ENCODE measurements at places on chromosomes 5 and 9.

- no peak for DNase-seq
Observed at GRCh38 chr5:56386046-56386445, 152.9 kb upstream of the ANKRD55 start.

DNA sequence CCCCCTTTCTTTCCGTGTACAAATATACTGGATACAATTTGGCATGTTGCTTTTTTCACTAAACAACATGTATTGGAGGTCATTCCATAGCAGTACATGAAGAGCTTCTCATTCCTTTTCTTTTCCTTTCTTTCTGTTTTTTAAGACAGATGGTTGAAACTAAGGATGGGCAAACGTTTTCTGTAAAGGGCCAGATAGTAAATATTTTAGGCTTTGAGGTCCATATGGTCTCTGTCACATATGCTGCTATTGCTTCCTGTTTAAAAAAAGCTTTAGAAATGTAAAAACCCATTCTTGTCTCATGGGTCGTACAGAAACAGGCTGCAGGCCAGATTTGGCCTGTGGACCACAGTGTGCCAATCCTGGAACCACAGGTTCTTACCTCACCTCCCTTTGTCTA, 160.1 kb downstream of the ACER2 start:
- no peak for DNase-seq

GRCh38 chr5:65418661-65419060, 63.1 kb downstream of the ADAMTS6 start:
- DNase-seq, result no peak

DNA sequence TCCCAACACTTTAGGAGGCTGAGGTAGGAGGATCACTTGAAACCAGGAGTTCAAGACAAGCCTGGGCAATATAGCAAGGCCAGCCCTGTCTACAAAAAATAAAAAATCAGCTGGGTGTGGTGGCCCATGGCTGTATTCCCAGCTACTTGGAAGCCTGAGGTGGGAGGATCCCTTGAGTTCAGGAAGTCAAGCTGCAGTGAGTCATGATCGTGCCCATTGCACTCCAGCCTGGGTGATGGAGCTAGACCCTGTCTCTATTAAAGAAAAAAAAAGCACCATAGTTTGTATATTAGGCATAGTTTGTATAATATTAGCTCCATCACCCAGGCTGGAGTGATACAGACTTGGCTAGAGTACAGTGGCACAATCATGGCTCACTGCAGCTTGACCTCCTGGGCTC, 9.6 kb upstream of the NME5 start:
- no peak for DNase-seq

GRCh38 chr5:180161420-180162303, 47.3 kb downstream of the RASGEF1C start:
- no peak for DNase-seq

DNA sequence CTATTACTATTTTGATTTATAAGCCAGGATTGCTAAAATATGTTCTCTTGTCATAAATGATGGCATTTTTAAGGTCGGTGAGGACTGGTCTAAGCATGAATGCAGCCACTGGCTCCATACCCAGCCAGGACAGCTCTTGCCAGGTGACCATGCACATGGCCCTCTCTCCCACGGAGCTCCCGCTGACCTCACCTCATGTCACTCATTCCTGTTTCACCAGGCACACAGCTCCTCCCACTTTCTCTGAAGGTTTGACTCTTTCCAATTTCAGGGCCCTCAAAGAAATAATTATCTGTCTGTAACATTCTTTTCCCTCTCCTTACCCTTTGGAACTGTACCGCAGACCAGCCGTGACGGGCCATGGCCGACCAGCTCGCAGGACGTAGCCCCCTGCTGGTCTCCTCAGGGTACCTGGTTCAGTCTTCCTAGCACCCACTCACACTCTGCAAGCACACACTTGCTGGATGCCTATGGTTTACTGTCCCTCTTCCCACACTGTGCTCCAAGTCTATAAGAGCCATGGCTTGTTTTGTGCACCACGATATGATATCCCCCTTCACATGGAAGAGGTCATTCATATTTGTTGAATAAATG, 72.5 kb downstream of the LIFR start:
- no peak for DNase-seq

DNA sequence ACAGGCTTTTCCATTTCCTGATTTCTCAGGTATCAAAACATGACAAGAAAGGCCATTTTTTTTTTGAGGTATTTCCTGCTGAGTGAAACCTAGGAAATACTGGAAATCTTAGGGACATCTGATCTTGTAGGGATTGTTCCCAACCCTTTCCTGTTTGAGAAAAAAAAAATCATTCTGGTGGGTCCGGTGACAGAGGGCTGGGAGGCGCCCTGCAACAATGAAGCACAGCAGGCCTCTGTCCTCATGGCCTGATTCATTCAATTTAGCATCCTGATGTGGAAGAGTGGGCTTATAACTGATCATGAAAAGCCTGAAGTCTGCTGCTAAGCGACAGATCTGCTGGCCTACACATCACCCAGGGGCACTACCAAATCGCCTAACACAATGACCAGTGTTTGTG, 3.0 kb upstream of the C9orf153 start:
- no peak for DNase-seq

DNA sequence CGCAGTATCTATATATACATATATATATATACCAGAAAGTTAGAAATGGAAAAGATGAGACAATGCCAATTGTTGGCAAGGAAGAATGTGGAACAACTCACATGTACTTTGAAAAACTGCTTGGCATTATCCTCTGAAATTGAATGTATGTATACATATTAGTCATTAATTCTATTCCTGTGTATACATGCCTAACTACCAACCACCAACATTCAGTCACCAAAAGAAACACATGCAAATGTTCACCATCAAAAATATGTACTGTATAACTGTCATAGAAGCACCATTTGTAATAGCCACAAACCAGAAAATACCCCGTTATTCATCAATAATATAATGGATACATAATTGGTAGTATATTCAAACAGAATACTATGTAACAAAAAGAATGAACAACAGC, 330.2 kb upstream of the GRAMD2B start:
- DNase-seq, result no peak

DNA sequence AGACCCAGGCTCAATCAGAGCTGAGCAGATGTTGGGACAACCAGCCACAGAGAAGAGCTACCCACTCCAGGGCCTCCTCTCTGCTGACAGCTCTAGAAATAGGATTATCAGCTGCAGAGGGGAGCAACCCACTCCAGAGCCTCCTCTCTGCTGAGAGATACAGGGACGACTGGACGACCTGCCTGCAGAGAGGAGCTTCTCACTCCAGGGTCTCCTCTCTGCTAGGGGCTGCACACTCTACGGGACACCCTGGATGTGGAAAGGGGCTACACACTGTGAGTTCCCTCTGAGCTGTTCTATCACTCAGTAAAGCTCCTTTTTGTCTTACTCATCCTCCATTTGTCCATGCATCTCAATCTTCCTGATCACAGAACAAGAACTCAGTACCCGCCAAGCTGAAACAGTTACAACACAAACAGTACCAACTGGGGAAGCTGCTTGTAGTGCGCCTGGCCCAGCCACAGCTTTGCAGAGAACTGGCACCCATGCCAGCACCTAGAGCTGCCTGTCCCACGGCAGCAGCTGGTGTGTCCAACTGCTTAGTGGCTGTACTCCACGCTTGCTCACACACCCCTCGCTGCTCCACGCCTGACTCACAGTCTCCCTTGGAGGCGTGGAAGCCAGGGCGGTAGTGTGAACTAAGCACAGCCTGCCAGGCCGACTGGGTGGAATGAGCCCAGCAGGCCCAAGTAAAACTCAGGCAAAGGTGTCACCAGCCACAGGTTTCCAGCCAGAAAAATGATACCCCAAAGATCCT, 56.8 kb downstream of the PRELID2 start:
- no peak for DNase-seq

DNA sequence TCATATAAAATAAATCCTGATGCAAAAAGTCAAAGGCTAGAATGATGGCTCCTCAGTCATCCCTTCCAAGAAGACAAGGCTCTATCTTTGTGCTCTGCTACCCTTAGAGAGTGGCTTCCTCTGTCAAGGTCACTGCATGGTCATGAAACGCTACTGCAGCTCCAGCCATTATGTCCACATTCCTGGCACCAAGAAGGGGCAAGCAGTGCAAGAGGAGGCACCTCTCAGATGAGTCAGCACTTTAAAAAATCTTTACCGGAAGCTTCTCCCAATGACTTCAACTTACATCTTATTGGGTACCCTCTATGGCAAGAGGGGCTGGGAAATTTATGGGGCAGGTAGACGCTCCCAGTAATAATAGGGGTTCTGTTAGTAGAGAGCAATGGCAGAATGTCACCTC, 129.5 kb upstream of the CPEB4 start:
- no peak for DNase-seq

DNA sequence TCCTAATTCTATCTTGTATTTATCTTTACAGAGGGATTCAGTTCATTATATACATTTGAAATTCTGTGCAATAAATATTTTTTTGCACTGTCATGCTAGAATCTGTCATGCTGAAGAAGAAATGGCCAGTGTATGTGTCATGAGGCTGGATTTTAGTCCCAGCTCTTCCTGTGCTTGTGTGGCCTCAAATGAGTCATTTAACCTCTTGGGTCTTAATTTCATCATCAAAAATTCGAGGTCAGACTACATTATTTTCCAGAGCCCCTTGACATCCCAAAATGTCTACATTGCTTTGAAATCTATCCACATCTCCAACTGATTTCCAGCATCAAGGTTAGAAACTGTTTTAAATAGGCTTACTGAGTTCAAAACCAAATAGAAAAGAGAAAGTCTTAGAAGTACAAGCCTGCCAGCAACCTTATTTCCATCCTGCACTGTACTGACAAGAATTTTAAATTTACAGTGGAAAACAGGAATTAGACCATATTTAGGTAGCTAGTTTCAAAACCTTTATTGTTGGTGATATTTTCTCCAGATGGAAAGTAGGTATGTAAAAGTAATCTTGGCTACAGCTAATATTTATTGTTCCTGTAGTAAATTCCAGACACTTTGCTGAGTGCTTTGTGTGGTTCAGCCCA, 96.7 kb upstream of the MAMDC2 start:
- no peak for DNase-seq

DNA sequence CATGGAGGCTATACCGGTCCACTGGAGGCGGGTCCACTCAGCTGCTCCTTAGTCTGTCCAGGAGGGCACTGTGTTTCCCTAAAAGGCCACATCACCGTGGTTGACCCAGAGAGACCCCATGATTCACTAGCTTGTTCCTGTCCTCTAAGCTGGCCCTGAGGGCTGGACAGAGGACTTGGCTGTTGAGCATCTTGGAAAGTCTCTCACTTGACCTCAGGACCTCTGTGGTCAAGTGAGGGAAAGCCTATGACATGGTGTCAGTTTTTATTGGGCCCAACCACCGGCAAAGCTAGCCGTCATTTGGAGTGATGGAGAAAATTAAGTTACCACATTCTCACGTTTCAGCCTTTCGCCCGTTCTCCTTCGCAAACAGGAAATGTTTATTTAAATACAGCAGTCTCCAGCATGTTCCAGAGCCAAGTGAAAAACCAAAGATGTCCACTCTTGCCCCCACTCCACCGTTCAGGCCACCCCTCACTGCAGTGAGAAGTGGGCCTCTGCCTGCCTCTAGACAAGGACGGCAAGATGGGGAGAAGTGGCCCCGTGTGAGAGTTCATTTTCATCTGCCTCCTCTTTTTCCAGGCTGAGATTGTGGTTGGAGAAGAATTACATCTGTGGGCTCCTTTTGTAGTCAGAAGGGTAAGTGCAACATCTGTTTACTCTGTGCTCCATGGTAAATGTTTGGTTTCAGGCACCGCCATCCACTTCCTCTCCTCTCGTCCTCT, 4.4 kb downstream of the SLIT3 start:
- no peak for DNase-seq

DNA sequence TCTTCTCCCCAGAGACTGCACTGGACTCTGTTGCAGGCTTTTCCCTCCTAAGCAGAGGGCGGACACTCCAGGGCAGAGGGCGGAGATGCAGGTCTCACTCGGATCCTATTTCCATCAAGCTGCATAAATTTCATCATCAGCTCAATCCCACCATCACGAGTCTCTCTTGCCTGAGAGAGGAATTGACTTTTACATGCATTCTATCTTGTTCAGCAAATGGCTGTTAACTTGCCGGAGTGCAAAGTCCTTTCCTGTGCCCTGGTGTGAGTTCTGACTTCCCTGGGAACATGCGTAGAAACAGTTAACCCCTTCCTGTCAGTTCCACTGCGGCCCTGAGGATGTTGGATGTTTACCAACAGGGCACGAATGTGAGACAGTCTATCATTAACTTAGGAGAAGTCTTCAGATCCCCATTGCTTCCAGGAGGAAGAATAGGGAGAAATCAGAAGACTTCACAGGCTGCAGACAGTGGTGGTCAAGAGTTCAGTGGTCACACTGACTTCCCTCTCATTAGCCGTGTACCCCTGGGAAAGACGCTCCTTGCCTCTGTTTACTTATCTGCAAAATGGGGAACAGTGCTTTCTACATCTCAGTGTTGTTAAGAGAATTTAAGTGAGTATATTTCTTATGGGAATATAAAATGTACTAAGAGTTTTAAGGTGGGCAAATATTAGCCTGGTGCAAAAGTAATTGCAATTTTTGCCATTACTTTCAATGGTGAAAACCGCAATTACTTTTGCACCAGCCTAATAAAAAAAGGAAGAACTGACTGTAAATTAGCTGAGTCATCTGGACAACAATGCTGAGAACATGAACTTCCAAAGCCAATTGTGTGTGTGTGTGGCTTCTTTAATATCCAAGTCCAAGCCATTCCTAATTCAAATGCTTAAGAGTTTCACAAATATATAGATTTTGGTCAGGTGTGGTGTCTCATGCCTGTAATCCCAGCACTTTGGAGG, 248.0 kb downstream of the DRD1 start:
- DNase-seq, result no peak

DNA sequence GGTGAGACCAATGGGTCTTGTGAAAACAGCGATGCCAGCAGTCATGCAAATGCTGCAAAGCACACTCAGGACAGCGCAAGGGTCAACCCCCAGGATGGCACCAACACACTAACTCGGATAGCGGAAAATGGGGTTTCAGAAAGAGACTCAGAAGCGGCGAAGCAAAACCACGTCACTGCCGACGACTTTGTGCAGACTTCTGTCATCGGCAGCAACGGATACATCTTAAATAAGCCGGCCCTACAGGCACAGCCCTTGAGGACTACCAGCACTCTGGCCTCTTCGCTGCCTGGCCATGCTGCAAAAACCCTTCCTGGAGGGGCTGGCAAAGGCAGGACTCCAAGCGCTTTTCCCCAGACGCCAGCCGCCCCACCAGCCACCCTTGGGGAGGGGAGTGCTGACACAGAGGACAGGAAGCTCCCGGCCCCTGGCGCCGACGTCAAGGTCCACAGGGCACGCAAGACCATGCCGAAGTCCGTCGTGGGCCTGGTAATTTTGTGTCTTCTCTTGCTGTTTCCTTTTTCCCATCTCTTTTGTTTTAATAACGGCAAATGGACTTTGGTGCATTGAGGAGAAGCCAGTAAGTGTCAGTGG, 98.0 kb downstream of the EHMT1 start:
- no peak for DNase-seq

DNA sequence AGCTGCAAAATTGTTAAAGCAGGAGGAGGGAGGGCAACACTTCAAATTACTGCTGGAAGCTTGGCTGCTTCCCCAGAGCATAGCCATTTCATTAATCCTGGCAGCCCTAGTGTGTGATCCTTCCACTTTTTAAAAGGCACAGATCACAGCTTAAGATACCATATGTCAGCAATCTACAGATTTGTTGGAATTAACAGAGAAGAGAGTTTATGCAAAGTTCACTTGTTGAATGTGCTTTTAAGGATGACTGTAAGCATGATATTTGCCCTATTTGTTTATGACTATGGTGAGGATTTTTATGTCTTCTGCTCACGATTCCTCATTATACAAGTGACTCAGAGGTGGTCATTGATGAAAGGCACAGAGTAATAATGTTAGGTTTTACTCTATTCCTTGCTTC, 156.0 kb upstream of the CDKN2B start:
- no peak for DNase-seq

GRCh38 chr9:36625006-36625615, 52.4 kb downstream of the MELK start:
- DNase-seq, result no peak

Data from activated CD8-positive, alpha-beta memory T cell treated with anti-CD3 and anti-CD28 coated beads for 4 hours (primary cell).